GM23338 (cell line): ENCODE measurements at places on chromosomes 11 and 22. TPM values are rescaled to one million over a fixed set of nuclear protein-coding genes. Genes with fewer than 3 reads are reported as not detected.

GRCh38 chr11:384511-384910 lies 9.5 kb upstream of the PKP3 start:
- DNase-seq, result no peak

The KRTAP5-10 gene
- total RNA-seq, result not detected in 2 replicates

The SLC6A5 gene
- total RNA-seq, result not detected in 2 replicates

The ROBO3 gene
- 8.0 and 17.0 TPM in 2 replicates for total RNA-seq

GRCh38 chr11:17768547-17768946 lies 34.0 kb downstream of the KCNC1 start:
- DNase-seq, result no peak
